ENCODE measurements at places on chromosomes 2 and 18.

GRCh38 chr2:176463546-176463945, 194.3 kb downstream of the MTX2 start:
- DNase-seq: no peak

- peak; percentile 61 for DNase-seq
Observed at GRCh38 chr2:148906124-148906523, 31.1 kb downstream of the KIF5C start.

- peak; percentile 23 for DNase-seq
Observed at GRCh38 chr18:6521803-6522418, 107.2 kb upstream of the L3MBTL4 start.

DNA sequence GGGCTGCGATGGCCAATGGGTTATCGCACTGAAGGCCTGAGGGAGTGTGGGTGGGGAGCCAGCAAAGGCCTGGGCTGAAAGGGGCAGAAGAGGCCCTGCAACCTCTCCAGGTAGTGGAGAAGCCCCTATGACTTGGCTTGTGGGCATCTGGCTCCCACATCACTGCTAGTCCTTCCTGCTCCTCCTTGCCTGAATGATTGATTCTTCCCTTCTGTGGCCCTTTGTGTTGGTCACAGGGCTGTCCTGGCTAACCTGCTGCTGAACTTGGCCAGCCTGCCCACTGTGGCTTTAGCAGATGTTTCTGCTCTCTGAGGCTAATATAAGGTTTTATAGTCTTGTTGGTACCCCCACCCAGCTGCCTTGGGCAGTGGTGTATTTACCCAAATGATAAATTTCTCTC, 136.2 kb upstream of the ALPP start:
- no peak for DNase-seq

DNA sequence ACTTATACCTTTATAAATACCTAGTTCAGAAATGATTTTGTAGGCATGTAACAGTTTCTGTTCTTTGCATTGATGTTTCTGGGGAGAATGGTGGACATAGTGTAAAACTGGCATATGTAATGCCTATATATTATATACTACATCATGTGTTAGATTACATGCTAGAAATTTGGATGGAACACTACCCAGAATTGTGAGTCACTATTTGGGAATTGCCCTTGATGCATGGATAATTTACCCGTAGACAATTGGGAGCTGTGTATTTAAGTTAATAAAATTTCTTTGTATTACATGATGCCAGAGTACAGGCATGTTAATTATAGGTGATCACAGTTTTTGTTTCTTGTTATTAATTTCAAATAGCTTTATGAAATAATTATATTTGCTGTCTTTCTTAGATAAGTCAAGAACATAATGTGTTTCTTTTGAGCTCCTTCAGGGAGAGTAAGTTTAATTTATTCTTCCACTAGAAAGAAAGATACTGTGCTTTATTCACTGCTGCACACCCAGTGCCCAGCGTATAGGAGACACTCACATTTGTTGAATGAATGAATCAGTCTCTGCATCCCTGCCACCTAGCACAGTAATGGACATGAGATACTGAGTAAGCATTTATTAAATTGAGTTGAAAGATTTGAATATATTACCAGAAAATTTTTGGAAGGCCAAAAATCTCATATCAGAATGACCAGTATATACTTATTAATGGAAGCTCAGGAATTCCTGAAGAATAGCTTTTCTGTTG, 16.9 kb downstream of the ACSL3 start:
- no peak for DNase-seq

Measured in M059J (cell line).